ENCODE measurements at places on chromosomes 7 and 10. TPM values are rescaled to one million over a fixed set of nuclear protein-coding genes. Genes with fewer than 3 reads are reported as not detected.
A peak's percentile ranks its signal among the peaks of the same experiment; 100 is the strongest.

DNA sequence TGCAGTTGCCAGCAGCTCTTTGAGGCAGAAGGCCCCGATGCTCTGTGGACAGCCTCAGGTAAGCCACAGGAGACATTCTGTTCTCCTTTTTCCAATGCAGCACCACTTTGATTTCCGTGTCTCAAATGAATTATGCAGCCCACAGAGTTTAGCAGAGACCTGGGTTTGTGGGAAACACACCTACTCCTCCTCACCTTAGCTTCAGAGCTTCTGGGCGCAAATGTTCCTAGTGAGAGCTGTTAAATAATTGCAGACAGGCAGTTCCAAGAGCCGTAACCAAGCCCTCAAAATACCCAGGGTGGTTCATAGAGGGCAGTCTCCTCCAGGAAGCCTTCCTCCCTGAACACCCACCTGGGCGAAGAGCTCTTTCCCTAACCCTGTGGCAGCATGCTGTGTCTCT, 69.2 kb upstream of the AGK start:
- no peak for DNase-seq

GRCh38 chr7:31642681-31643115, 44.3 kb upstream of the PPP1R17 start:
- DNase-seq: no peak

DNA sequence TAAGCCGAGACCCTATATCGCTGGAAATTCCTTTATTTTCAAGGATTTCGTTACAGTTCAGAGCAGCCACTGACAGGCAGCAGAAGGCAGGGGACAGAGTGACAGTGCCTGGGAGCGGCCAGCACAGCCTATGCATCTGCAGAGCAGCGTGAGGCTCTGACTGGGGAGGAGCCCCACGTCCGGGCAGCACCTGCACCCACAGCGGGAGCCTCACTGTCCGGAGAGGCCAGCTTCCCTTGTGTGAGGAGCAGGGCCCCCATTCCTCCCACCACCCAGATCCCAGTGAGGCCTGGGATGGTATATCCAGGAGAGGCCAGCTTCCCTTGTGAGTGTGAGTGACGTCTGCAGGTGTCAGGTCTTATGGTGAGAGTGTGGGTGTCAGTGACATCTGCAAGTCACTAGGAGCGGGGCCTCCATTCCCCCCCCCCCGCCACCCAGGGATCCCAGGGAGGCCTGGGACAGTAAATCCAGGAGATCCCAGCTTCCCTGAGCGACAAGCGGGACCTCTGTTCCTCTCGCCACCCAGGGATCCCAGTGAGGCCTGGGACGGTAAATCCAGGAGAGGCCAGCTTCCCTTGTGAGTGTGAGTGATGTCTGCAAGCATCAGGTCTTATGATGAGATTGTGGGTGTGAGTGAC, 259.1 kb downstream of the PTPRN2 start:
- DNase-seq: no peak

DNA sequence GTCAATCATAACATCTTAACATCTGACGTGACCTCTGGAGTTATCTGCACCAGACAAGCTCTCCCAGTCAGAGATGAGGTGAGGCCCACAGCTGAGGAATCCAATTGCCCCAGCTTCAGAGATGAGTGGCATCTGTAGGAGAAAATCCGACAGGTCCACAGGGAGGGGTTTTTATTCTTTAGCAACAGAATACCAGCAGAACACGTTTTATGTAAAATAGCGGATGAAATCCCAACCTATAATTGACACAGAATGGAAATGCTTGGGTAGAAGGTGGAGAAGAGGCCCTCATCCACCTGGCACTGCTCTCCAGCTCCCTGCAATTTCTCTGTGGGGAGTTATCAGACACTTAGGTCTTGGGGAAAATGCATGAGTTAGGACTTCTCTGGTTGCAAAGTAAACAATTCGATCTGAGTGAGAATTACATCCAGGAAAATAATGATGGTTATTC, 144.2 kb upstream of the NRP1 start:
- DNase-seq: no peak

GRCh38 chr10:113236998-113237397, 287.0 kb downstream of the TCF7L2 start:
- no peak for DNase-seq

- no peak for DNase-seq
Measured at GRCh38 chr7:91866599-91867148, 13.8 kb downstream of the MTERF1 start.

- peak; percentile 37 for DNase-seq
Measured at GRCh38 chr7:150855046-150855445, 2.7 kb downstream of the AOC1 start.

DNA sequence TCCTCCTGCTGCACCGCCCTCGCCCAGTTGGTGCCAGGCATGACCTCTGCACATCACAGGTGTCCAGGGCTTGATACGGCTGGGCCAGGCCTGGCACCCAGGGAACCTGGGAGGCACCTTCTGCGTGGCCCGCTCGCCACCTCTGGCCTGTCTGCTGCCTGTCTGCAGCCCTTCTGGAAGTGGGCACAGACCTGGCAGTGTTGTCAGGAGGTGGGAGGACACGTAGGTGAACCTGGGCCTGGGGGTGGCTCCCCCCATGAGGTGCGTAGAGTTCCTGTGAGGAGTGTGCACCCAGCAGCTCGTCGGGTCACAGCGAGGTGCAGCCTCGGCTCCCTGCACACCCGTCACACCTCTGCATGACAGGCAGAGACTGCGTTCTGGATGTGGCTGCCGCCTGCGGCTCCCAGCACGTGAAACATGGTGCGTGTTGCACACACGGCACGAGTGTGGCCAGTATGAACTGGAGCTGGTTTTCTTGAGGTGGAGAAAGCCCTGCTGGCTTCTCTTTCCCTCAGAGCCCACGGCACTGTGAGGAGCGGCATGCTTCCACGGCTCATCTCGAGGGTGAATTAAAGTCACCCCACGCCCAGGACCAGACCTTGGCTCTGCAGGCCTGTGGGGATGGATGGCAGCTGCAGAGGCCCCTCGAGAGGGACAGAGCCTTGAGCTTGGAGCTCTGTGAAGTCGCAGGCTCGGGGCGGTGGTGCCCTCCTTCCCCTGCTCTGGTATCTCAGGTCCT, 24.8 kb downstream of the INPP5A start:
- no peak for DNase-seq

- no peak for DNase-seq
Measured at GRCh38 chr10:107085665-107086525, 78.6 kb downstream of the SORCS1 start.

DNA sequence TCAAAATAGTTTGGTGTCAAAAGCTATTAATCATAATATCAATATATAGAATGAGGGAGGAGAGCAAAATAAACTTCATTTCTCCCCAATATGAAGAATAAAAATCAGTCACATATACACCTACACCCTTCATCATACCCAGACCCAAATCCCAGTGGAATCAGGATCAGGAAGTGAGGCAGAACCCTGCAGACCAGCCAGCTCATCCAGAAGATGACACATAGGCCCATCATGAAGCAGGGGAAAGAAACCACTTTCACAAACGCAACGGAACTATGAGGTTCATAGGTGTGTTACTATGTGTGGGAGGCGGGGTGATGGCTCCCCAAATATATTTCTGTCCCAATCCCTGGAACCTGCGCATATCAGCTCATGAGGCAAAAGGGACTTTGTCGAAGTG, 89.0 kb downstream of the RSU1 start:
- no peak for DNase-seq

GRCh38 chr7:74288034-74288881, 949 bp upstream of the CLIP2 start:
- no peak for DNase-seq

DNA sequence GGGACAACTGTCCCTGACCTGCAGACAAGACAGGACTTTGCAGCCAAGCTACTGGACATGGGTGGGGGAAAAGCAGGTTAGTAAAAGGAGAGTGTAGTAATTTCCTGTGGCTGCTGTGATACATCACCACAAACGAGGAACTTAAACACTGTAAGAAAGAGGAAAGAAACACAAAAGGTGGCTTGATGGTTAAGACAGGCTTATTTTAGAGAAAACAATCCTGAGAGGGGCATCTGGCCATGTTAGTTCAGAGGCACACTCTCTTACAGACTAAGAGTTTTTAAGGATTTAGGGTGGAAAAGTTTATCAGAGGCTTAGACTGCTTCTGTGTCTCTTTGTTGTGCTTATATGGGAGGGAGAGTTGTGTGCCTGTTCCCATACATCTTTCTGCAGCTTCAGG, 667.0 kb downstream of the TYW1 start:
- no peak for DNase-seq

DNA sequence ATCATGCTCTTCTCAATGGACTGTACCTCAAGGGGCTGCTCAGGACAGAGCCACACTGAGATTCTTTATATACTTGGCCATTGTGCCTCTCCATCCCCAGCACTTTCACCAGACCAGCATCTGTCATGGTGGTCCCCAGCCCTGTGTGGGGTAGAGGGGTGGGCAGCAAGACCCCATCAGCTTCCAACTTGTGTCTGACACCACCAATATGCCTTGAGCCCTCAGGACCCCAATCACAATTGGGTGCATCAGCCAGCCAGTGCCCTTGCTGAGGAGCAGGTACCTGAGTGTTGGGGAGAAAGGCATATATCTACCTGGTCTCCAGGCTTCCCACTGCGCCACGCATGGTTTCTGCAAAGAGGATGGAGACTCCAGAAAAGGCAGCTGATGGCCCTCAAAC, 56.3 kb downstream of the GRID1 start:
- no peak for DNase-seq

DNA sequence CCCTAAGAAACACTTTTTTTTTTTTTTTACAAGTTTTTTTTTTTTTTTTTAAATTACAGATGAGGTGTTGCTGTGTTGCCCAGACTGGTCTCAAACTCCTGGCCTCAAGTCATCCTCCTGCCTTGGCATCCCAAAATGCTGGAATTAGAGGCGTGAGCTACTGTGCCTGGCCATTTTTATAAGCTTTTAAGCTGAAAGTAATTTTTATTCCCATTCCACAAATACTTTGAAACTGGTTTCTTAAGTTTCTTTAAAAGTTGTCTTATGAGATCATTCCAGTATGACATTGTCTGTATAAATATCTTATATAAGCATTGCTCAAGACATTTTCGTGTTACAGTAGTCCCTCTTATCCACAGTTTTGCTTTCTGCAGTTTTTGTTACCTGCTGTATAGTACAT, 61.4 kb upstream of the CYP26C1 start:
- DNase-seq: no peak

DNA sequence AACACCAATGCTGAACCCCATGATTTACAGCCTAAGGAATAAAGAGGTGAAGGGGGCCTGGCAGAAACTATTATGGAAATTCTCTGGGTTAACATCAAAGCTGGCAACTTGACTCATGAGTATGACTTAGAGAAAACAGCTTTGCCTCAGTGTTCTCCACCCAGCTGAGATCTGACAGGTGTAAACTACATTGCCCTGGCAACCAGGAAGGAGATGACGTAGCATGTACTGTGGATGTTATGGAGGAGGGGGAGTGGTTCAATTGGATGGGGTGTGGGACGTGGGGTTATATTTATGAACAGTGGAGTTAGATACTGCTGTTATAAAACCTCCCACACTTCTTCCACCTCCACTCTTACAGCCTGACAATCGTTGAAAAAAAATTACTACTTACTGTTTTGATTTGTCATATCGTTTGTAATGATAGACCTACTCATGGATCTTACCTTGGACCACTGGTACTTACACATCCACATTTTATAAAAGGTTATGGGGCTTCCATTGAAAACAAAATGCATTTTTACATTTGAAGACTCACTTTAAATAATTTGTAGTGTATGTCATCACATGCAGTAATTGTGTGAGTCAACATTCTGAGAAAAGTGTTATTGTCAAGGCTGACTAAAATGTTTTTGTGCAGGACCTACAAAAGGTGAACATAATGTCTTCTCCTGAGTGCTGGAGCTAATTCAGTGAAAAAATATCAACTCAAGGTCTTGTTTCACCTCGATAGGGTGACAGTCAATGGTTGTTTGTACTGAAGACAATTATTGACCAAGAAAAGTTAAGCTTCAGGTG, 6.4 kb downstream of the OR2F1 start:
- DNase-seq: no peak

DNA sequence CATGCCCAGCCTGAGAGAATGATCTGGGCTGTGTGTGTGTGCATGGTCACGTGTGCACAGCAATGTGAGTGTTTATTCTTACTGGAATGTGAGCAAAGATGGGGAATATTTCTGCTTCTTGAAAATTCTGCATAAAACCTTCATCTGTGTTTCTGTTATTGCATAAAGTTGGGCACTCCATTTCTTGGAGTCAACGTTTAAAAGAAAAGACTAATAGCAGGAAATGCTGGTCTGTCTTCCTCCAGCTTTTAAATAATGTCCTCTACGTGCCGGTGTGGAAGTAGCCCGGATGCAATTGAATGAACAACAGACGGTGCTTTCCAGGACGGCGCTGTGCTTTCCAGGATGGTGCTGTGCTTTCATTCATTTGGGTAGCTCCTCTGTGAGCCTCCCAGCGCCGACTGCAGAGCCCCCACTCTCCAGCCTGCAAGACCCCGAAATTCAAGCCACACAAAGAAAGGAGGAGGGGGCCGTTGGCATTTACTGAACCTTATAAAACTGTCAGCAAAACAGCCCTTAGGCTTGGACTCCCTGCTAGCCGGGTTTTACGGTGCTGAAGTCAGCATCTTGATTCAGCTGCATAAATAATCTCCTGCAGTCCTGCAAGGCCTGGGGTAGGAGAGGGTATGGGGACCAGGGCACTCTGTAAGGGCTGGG, 158.2 kb upstream of the PRKCQ start:
- no peak for DNase-seq

DNA sequence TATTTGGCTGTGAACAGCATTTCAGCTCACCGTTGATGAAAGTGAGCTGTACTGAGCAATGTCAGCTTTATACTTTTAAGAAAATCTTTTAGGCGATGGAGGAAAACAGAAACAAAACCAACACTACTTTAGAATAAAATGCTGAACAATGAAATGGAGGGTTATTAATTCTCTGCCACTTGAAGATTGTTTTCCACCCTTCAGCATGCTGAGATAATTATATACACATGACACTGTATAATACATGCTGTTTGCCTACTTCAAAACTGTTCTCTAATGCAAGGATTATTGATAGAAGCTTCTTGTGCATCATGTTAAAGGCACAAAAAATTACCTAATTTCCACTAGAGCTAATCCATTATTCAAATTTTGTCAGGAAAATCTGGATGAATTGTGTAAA, 66.8 kb downstream of the CACNA2D1 start:
- DNase-seq: no peak

- DNase-seq: peak; percentile 25
Measured at GRCh38 chr7:73742753-73743641, 4.4 kb upstream of the ABHD11 start.

The TPK1 gene
- 10.1 TPM for total RNA-seq

The LIPF gene
- not detected for total RNA-seq

The CRCP gene
- total RNA-seq: 32.9 TPM

The BEND7 gene
- 14.5 TPM for total RNA-seq

The AKR1C8 gene
- not detected for total RNA-seq

The UNCX gene
- not detected for total RNA-seq

The GPR15LG gene
- not detected for total RNA-seq

The IMPDH1 gene
- total RNA-seq: 26.5 TPM

The KIN gene
- 8.7 TPM for total RNA-seq

The TEX47 gene
- not detected for total RNA-seq

The MMS19 gene
- total RNA-seq: 79.9 TPM

The EVX1 gene
- 1.3 TPM for total RNA-seq

The PPP1R9A gene
- total RNA-seq: 86.0 TPM

Data from adrenal gland (tissue), 19 donors.